ENCODE measurements at places on chromosomes 13 and 19.

- DNase-seq, result no peak
These were observed 483.3 kb downstream of the ZNF536 start for GRCh38 chr19:30855442-30855841.

GRCh38 chr19:8655340-8655709 is 24.9 kb downstream of the NFILZ start:
- no peak for DNase-seq

DNA sequence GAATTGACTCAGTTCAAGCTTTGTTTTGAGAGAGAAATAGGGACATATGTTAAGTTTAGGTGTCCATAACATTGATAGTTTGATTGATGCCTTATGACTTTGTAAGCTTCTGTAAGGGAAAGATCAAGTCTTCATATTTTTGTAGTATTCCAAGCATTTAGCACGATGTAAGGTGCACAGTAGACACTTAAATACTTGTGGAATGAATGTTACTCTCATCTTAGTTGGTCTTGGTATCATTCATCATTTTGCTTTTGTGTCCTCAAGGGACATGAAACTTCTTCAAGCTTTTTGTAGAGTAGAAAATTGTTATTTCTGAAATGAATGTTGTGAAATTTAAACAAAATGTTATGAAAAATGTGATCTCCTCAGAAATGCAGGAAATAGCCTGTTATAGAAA is 10.1 kb downstream of the TDRD3 start:
- DNase-seq, result no peak

DNA sequence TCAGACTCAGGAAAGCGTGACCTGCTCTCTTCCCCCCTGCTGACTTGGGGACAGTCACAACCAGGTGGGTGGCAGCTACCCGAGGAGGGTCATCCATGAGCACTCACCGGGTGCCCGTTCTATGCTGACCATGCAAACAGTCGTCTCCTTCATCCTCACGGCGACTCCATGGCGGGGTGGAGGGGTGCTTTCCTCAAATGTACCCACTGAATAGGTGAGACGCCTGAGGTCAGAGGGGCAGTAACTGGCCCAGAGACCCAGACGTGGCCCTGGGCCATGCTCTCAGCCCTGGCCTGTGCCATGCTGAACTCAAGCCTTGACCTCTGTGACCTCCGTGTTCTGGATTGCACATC is 59.2 kb upstream of the TPM4 start:
- no peak for DNase-seq

- no peak for DNase-seq
These were observed 7.0 kb downstream of the PGLYRP1 start for GRCh38 chr19:46015687-46016425.

DNA sequence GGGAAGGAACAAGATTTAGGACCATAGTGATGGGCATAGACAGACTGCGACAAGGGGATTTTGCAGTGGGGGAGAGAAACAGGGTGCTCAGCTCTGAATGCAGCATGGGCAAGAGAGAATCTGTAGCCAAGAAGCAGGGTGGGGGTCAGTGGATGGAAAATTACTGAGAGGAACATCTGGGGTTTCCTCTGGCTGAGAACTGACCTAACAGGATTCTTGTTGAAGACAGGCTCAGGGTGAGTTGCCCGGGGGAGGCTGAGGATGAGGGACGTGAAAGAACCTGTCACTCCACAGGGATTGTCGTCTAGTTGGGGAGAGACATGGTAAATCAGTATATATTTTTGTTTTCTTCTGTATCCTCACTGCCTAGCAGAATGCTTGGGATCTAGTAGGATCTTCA is 118.7 kb upstream of the PEG3 start:
- no peak for DNase-seq

GRCh38 chr19:28482221-28482620 is 730.7 kb downstream of the UQCRFS1 start:
- no peak for DNase-seq

GRCh38 chr19:40576151-40576584 is 505 bp upstream of the SHKBP1 start:
- no peak for DNase-seq

DNA sequence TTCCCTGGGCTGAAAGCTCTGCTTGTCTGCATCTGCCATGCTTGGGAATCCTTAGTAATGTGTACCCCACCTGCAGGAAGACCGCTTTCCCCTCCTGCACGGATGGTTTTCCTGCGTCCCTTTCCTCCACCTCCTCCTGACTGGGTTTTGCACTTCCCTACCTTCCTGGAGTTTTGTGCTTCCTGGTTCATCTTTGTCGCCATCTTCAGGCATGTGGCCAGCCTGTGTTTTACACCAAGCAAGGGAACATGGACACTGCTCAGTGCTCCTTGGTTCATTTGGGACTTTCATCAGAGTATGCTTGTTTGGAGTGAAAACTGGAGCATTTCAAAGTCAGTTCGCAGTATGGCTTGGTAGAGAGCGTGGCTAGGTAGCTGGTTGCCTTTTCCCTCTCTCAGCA is 30.7 kb downstream of the ERICH6B start:
- no peak for DNase-seq

GRCh38 chr13:101065329-101065728 is 351.0 kb downstream of the NALCN start:
- no peak for DNase-seq

- DNase-seq, result peak; percentile 8
These were observed 127.8 kb upstream of the SPACA7 start for GRCh38 chr13:112248406-112248760.

DNA sequence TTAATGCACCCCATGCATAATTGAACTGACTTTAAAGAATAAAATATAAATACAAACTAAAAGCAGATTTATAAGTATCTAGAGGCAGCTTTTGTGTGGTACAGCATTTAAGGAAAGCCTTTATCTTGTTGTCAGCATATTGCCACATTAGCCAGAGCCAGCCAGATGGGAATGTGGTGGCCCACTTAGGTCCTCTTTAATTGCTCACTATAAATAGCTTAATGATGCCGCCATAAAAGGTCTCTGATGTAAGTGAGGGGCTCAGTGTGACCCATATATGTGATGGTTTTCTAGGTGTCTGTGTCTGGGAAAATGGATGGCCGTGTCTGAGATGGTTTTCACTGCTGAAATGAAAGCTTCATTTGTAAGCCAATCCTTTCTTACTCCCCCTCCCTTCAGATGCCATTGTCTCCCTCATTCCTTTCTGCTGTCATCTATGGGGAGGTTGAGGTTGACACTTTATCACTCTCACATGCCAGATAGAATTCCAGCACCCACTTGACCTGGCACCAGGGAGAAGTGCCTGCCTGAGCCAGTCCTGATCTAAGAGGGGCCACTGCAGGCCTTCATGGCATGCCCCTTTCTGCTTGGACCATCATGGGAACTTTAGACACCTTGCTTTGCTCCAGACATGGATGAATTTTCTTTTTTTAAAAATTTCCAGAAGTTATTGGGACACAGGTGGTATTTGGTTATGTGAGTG is 135.3 kb downstream of the MTUS2 start:
- no peak for DNase-seq

DNA sequence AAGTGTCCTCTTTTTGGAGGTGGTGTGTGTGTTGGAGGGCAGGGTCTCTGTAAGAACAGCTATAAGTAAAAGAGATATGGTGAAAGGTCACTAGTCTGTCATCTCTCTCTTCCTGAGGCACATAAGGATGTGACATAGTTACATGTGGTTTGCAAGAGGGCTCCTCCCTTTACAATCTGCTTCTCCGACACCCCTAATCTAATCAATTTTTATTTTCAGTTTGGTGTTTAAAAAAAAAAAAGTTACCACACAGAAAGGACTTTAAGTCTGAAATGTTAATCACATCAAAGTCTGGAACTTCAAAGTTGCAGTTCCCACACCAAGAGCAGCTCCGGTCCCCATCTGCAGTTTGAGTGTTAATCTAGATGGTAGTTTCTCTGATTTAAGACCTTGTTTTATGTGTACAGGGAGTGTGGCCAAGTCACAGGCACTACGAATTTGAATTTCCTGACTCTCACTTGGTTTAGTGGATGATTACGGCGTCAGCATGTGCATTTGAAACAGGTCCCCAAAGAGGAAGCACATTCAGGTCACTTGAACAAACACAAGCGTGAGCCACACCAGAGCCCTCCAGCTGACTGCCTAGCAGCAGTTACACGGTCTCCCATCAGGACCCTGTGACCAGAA is 53.1 kb downstream of the FOXO1 start:
- DNase-seq, result no peak

DNA sequence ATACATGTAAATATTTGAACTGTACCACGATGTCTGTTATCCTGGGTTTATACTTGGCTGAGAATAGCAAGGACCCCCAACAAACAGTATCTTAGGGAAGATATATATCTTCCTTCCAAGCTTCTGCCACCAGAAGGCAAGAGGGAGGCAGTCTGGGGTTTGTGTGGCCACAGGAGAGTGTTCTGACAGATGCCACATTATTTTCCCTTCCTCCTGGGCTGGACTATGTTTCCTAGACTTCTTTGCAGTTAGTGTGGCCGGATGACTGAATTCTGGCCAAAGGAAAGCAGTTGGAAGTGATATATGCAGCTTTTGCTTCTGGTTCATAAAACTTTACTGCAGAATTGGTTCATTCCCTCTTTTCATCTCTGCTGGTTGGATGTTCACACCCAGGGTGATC is 39.9 kb upstream of the TMTC4 start:
- DNase-seq, result no peak

- DNase-seq, result no peak
These were observed 729.4 kb upstream of the SGCG start for GRCh38 chr13:22451327-22451741.

- no peak for DNase-seq
These were observed 25.3 kb downstream of the RAP2A start for GRCh38 chr13:97459215-97459777.

GRCh38 chr13:71244161-71244560 is 622.8 kb downstream of the DACH1 start:
- no peak for DNase-seq

- no peak for DNase-seq
These were observed 30.5 kb downstream of the STK24 start for GRCh38 chr13:98546402-98546801.

Measured in liver (tissue), 10 donors.